ENCODE measurements at places on chromosomes 5 and 9.

GRCh38 chr9:94911986-94912635, 185.6 kb downstream of the AOPEP start:
- DNase-seq = no peak

- no peak for DNase-seq
These were observed 47.7 kb downstream of the FBXL17 start for GRCh38 chr5:108334225-108334624.

DNA sequence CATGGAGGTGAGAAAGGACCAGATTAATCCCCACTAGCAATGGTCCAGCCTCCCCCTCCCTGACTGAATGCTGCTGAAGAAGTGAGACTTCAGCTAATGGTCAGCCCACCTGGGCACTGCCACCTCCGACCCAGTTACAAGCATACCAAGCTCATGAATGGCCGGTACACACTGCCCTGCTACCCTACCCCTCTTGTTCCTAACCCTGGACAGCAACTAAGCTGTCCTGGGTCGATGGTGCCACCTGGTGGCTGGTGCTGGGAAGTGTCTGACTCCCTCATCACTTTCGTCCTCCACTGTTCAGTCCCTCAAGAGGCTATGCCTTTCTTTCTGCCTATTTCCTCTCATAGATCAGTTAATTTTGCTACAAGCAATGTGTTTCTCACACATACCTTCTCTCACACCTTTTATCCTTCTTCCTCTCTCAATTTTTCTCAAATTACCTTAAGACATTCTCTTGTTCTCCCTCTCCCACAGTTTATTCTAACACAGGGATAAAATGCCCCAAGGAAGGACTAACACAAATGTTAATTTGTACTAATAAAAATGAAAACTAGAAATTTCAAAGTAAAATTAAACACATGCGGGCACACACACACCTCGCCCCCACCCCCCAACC, 42.4 kb downstream of the PAX5 start:
- DNase-seq = no peak

GRCh38 chr5:153896701-153897100, 142.0 kb downstream of the FAM114A2 start:
- DNase-seq = no peak

DNA sequence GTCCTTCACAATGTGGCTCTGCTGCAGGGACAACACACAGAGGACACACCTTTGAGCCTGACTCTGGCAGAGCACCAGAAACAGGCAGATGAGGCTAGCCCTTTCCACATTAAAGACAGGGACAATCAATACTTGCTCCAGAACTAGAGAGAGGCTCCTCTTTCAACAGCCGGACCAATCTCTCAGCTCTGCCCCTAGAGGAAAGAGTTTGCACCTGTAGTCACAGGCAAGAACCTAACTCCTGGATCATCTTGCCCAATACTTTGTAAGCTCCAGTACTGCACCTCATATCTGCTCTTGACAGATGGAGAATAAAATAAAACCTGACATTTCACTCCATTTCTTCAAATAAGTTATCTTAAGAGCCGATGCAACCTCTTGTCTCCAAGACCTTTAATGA, 52.1 kb downstream of the EPB41L4A start:
- DNase-seq = no peak

DNA sequence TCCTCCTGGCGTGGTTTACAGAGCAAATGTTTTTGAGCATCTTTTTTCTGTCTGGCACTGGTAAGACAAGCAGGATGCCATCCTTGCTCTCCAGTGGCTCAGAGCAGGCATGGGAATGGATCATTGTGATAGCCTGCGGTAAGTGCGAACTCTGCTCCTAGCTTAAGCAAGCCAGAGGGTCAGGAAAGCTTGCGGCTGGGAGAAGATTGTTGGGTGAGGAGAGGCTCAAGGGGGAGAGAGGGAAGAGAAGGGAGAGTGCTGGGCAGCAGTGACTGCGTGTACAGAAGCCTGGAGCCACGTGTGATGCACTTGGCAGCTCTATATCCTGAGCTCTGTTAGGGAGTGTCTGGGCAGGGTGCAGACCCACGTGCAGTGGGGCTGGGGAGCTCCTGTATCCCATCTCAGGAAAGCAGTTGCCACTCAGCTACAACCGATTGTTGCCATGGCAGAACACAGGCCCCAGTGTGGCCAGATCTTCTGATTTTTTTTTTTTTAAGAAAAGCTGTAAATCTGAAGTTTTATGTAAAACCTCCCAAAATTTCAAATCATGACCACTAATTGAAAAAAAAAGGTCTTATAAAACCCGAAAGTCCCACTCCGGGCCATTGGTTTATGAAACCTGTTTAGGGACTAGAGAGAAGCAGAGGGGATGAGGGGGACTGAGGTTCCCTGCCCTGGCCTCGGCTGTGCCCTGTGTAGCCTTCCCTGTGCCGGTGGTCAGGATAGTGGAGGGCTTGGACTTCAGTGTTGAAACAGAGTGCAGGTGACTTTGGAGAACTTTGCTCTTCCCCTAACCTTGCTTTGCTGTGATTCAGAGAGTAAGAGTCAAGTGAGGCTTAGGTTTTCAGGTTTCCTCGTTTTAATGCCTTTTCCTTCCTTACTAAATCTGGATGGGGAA, 67.3 kb downstream of the ZNF618 start:
- DNase-seq = no peak

- DNase-seq = no peak
These were observed 5.1 kb downstream of the RAPGEF1 start for GRCh38 chr9:131734781-131735180.

DNA sequence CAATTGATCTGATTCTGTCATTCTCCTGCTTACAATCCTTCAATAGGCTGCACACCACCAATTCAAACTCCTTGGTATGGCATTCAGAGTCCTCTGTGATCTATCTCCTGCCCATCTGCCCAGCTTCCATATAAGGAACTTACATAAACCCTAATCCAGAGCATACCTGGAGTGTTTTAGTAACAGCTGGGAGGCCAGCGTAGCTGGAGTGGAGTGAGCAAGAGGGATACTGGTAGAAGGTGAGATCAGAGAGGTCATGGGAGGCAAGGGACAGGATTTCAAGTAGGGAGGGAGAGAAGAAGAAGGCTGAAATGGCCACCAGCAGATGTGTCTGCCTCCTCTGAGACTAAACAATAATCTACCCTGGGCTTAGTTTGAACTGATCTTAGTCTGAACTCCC, 288.5 kb downstream of the MEF2C start:
- DNase-seq = no peak

GRCh38 chr5:96957254-96958049, 21.6 kb downstream of the LNPEP start:
- no peak for DNase-seq

DNA sequence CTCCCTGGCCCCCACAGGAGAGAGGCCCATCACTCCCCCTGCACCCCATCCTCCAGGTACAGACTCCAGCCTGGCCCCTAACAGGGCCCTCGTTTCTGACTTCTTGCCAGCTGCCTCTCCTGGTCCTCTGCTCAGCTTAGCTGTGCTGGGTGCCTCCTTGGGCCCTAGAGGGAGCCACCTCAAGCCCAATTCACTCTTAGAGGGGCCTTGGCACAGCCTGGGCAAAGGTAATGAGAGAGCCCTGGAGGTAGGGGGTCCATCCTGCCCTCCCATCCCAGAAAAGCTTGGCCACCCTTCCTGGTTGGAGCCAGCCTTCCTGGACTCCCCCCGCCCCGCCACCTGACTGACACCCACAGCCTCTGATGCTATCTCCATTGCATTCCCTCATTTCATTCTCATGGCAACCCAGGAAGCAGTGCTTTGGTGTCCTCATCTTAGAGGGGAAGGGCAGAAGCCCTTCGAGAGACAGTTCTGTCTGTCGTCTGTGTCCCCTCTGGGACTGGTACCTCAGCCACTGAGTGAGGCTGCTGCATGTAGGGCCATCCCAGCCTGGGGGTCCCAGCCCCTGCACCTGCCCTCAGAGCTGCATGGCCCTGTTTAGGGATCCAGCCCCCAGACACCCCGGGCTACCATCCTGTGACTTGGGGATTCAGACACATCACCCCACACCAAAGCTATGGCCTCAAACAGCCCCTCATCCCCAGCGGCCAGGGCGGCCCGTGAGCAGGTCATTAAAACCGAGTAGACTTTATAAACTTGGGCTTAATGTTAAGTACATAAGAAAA, 95.5 kb downstream of the BARX1 start:
- DNase-seq = no peak

DNA sequence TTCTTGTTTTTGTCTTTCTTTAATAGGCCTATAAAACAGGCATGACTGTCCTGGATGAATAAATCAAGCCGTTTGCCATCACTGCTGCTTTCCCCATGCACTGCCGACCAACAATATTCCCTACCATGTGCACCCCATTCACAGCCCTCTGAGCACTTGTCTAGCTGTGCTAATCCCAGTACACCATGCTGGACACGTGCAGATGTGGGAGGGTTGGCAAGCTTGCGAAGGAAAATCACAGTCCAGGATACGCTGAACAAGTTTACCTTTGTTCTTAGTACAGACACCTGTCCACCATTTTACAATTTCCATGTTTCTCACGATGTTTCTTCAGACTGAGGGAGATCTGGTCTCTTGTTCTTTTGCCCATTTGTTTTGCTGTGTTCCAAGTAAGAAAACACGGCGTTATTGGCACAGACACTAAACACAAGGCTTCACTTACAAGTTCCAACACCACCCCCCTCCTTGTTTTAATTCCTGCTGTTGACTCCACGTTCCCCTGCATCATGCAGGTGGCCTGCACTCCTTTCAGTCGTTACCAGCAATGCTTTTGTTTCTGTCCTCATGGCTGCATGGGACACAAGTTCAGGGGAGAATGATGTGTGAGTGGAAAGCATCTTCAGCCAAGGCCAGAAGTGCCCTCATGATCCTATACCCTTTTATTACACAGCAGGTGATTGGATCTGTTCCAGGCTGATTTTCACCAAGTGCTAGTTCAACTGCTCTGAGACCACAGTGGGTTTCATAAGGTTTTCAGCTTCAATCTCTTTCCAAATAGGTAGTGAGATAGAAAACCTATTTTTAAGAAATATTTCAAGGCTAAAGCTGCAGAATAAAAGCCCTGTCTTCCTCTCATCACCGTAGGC, 608.9 kb downstream of the IRX1 start:
- DNase-seq = no peak

DNA sequence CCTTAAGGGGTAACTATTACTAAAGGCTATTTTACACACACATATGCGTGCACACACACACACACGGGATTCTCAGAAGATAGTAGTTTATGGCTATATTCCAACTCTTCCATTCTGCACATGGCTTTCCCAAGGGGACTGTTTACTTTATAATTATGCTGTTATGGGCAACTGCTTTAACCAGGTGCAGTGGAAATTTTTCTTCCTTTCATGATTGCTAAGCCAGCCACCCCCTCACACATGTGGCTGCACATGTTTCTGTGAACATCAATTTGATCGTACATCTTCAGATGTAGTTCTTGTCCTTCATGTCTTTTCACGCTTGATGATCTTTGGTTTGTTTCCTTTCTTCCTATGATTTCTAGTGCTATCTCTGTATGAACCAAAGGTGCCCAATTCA, 37.0 kb downstream of the MRPS30 start:
- no peak for DNase-seq

DNA sequence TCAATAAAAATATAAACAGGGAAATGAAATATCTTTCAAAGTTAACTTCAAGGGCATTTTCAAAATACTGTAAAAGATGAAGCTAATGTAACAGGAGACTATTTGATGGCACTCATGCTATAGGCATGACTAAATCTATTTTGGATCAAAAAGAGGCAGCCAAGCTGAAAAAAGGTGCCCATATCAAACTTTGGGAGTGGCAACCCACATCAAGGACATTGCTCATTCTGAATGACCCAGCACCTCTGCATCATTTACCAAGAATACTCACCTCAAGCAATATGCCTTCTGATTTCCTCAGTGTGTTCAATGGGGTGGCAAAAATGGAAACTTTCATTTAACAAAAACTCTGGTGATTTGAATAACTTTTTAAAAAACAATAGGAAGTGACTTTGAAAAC, 853.3 kb downstream of the TLE1 start:
- no peak for DNase-seq

- no peak for DNase-seq
These were observed 433.9 kb downstream of the IRX2 start for GRCh38 chr5:2317540-2317939.

DNA sequence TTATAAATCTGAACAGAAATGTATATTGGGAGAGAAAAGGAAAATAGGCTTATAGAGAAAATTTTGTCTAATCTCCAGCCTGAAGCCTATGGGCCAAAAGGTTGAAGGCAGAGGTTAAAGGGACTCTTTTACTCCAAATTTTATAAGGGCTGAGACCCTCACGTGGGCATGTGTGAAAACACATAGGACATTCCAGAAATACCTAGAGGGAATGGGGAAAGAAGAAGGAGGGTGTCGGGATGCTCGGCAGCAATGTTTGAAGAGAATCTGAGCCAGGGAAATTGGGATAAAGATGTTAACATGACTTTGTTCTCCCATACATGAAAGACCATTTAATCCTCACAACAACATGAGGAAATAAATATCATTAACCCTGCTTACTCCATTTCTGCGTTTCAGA, 102.1 kb upstream of the SLC12A2 start:
- DNase-seq = no peak

DNA sequence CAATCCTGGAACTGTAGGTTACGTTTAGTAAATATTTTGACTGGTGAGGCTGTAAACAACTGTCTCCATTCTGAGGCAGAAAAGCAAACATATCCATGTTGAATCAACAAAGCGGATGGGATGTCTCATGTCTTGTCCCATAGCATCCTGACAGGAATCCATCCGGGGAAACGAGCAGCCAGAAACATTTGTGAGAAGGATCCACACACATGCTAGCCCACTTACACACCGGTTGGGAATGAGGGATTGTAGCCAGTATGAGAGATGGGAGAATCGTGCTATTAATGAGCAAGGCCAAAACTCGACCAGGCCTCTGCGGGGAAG, 117.5 kb downstream of the FSTL4 start:
- DNase-seq = no peak

DNA sequence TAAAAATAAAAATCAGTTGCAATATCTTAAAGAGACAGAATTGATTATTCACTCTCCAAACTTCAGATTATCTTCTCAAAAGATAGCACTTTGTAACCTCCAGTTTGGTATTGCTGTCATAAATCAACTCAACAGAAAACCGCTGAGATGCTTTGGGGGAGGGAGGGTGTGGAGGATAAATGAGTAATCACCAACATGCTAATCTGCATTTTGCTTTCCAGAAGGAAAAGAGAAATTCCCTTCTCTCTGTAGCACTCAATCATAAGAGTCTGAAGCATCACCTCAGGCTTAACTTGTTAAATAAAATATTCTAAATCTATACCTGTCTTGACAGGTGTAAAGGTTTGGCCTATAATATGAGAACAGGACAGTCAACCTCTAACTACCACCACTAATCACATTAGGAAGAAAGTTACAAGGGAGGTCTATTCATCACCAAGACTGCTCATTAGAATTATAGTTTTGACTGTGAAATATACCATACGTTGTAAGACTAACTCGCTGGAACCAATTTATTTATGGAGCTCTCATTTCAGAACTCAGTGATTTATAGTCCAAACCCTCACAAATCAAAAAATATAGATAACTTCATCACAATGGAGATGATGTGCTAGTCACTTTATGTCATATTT, 89.0 kb downstream of the PIK3R1 start:
- DNase-seq = no peak

DNA sequence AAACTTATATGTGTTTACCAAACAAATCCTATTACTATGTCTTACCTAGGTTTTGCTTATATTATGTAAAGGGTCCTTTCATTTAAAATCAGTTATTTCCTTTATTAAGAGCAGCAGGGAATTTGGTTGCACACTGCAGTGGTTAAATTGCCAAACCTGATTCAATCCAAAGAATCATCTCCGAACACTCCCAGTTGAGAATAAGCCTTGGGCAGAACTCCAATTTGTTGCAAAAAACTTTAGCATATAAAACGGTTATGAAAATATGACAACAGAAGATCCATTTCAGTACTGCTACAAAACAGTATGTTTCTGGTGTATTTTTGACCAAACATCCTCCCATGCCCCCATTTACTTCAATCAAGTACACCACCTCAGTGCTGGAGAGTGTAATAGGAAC, 587.0 kb upstream of the GRAMD2B start:
- DNase-seq = no peak

All from stimulated activated CD8-positive, alpha-beta memory T cell treated with anti-CD3 and anti-CD28 coated beads, Interleukin-7, amount 100 ng/mL, for 1 hour (primary cell).